Caco-2 (cell line): ENCODE measurements at places on chromosomes 13 and 19. TPM values are rescaled to one million over a fixed set of nuclear protein-coding genes. Genes with fewer than 3 reads are reported as not detected.

Gene CBLC
- total RNA-seq, result 42.3 and 43.6 TPM in 2 replicates

DNA sequence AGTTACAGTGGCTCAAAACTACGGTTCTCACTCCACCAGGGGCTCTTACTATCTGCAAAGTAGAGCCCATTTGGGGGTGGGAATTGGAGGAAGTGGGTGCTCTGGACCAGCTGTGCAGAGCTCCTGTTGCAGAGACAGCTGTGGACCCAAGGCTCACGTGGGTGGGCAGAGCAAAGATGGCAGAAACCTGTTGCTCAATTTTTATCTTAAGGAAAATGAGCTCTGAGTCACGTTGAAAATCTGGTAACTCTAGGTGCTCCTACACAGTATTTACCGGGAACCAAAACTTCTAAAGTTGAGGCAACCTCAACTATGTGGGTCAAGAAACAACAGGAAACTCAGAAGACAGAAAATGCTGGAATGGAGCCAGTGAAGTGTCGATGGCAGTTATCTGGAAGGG, 30.2 kb upstream of the SLC15A1 start:
- no peak for DNase-seq

DNA sequence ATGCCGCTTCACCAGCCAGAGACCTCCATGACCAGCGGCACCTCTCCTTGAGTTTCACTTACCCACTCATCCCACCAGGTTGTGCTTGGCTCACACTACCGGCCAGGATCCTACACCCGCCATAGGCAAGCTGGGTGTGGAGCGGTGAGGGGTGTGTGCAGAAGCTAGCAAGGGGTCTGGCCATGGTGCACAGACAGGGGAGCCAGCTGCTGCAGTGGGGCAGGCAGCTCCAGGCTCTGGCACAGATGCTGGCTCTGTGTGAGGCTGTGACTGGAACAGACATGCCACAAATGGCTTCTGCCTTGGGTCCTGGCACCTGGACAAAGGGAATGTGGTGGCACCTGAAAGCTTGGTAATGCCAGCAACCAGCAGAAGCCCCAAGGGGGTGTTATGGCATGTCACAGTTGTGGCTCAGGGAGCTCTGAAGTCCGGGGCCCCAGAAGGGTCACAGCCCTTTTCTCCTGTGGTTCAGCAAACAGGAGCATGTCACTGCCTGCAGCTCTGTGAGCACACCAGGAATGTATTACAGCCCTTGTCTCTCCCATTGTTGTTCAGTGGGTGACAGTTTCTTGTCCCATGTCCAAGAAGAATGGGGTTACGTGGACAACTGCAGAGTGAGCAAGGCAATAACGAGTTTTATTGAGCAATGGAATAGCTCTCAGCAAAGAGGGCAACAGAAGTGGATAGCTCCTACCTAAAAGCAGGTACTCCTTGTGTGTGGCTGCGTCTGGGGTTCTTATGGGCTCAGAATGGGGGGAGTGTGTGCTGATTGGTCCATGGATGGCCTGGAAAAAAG, 2791.0 kb upstream of the PCDH20 start:
- DNase-seq, result no peak

DNA sequence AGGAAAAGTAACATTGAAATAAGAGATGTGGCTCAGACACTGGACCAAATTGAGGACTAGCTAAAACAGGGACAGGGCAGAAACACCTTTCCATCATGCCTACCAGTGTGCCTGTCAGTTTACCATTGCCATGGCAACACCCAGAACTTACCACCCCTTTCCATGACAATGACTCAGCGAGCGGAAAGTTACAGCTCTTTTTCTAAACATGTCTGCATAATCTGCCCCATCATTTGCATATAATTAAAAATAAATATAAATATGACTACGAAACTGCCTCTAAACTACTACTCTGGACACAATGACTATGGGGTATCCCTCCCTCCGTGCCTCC, 96.0 kb downstream of the UBL3 start:
- no peak for DNase-seq

Gene SCN1B
- 1.7 and 1.9 TPM in 2 replicates for total RNA-seq
